ENCODE measurements at places on chromosomes 11 and 22.

- DNase-seq = no peak
These were observed 127.7 kb downstream of the MAML2 start for GRCh38 chr11:96215110-96215782.

DNA sequence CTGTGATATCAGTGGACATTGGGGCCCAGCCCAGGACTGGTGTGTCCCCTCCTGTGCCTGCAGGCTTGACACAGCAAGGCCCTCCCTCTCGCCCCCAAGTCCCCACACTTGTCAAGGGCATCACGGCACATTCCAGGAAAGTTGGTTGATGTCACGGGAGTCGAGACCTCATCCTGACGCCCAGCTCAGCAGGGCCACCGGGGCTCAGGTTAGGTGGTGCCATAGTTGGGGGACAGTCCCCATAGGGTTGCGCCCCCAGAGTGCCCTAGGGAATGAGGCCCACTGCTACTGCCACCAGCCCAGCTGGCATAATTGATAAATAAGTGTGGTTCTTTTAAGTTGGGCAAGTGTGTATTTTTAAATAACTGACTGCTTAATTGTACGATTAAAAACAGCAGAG is 28.3 kb upstream of the GRAMD4 start:
- DNase-seq = no peak

- DNase-seq = no peak
These were observed 2.2 kb downstream of the CALCA start for GRCh38 chr11:14969901-14970323.

DNA sequence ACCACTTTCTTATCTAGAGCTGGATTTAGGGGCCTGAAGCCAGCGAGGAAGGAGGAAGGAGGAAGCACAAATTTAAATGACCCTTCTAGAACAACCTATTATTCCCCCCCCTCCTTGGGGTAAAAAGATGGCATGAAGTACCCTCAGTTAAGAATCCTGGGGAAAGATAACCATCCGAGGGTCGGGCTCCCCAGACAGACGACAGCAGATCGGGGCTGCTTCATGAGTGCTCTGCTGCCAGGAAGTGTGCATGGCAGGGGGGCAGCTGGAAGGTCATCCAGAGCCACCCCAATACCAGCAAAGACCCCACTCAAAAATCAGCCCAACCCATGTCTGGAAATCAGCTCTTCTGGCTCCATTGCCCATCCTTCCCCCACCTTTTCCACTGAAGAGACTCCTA is 207.5 kb downstream of the CTTN start:
- DNase-seq = no peak

- DNase-seq = no peak
These were observed 30.8 kb upstream of the WNT11 start for GRCh38 chr11:76237000-76237649.

DNA sequence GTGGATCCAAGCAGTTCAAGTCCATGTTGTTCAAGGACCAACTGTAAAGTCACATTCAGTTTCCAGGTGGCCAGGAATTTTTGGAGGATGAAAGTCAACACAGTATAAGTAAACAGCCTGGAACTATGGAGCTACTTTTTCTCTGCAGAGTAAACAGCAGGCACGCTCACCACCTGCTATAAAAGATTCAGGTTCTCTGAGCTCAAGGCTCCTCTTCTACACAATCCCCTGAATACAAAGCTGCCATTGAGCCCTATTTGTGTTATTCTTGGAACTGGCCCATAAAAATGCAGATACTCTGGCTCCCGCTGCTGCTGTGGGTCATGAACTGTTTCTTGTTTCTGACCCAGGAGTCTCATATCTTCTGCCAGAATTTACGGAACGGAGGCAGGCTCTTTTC is 56.9 kb upstream of the PRR5 start:
- no peak for DNase-seq

- no peak for DNase-seq
These were observed 23.1 kb upstream of the SCN3B start for GRCh38 chr11:123677510-123677909.

- DNase-seq = no peak
These were observed 24.6 kb downstream of the MYBPC3 start for GRCh38 chr11:47327949-47328348.

DNA sequence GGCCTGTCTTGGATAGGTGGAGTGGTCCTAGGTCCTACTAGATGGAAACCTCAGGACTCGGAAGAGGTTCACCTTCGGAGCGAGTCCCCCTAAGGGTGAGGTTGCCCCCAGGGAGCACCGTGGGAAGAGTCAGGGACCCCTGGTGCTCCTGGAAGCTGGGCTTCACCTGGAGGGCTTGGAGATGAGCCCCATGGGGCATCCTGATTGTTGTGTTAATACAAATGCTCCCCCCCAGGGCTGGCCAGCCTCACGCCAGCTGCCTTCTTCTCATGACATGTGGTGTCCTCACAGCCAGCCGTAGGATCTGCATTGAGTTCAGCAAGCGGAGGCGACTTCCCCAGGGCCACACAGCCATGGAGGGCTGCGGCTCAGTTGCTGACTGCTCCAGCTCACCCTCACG is 1487.5 kb downstream of the BRD1 start:
- DNase-seq = no peak

- no peak for DNase-seq
These were observed 23.0 kb downstream of the USP47 start for GRCh38 chr11:11864803-11865202.

- DNase-seq = no peak
These were observed 64.1 kb downstream of the KCNJ1 start for GRCh38 chr11:128803011-128803410.

DNA sequence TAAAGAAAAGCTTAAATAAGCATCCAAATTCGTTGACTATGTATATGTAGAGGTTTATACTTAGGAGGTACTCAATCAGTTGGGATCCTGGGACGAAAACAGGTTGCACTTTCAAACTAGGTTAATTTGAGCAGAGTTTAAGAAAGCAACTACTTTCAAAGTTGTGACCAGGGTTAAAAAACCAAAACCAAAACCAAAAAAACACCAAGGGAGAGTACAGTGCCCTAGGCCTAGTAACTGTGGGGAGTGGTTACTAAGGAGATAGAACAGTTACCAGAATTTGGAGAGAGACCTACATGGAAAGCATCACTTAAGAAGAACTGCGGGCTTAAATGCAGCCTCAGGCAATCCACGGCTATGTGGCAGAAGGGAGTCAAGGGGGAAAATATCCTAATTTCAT is 148.3 kb downstream of the JRKL start:
- DNase-seq = no peak

DNA sequence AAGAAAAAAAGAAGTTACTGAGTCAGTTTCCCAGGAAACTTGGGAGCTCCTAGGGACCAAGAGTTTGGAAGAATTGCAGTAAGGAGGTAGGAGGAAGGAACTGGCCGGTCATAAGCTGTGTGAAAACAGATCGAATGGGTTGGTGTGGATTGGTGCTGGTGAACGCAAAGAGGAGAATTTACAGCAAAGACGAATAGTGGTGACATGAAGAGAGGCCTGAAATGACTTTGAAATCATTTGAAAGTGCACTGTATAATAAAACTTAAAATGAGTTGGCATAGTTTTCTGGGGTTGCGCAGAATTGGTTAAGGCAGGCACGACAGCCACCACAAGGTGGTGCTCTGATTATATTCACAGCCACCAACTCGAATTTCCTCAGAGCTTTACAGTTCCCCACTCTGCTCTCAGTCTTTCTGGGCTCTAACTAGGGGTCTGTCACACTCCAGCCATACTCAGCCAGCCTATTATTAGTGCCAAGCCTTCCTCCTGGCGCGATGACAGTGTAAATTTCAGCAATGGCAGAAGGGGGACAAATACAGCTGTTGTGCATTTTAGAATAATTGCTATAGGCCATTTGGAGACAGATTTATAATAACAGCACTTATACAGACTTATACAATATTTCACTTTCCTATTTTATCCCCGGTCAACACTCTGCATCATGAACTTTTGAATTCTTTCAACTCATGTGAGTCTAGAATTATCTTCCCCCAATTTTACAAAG is 8.3 kb upstream of the HTR3B start:
- no peak for DNase-seq

DNA sequence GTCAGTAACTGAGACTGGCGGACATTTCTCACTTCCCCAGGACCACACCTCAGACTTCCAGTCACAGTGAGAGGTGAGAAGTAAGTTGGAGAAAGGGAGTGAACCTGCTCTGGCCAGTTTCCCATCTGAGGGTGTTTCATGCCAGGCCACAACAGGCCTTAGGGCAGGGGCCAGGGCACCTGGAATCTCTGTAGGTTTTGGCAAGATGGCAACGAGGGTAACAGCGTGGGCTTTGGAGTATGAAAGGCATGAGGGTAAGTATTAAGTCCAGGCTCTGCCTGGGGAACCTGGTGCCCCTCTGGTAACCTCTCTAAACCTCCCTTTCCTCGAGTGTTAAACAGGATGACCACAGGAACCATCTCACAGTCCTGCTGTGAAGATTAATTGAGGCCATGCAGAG is 28.5 kb upstream of the ABCC8 start:
- DNase-seq = no peak

DNA sequence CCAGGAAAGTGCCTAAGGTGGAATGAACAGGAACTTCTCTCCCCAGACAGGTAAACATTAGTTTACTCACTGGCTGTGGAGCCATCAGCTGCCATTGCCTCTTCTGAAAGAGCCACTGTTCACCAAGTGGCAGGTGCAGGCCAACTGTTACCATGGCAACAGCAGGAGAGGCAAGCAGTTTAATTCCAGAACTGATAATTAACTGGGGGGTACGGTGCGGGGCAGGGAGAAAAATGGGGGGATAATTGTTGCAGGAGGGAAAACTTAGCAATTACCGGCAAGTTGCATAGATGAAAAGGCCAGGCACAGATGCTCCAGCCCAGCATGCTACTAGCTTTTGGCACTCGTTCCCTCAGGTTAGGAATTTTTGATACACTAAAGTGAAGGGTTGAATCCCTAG is 85.1 kb downstream of the TRIM44 start:
- no peak for DNase-seq

DNA sequence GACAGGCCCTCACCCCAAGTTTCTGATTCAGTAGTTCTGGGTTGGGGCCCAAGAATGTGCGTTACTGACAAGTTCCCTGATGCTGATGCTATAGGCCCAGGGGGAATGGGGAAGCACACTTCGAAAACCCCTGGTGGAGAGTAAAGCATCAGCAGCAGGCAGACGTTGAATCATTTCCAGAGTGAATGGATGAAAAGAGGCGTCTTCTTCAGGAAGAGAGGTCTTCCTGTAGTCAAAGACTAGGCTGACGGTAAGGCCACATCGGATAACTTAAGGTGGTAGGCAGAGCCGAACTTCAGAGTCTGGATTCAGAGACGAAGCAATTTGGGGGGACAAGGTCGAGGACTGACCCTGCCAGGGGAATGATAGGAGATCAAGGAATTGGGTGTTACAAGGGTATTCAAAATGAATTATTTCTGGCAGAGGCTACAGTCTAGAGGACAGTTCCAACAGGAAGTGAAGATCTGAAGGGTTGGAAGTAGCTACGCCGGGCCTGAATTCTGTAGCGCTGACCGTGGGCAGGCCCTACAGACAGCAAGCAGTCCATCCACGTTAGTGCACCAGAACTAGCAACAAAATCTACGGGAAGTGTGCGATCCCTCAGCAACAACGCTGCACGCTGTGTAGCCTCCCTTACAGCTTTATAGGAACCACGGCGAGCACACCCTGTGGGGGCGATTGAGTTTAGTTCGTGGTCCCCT is 862 bp upstream of the CENATAC start:
- no peak for DNase-seq

DNA sequence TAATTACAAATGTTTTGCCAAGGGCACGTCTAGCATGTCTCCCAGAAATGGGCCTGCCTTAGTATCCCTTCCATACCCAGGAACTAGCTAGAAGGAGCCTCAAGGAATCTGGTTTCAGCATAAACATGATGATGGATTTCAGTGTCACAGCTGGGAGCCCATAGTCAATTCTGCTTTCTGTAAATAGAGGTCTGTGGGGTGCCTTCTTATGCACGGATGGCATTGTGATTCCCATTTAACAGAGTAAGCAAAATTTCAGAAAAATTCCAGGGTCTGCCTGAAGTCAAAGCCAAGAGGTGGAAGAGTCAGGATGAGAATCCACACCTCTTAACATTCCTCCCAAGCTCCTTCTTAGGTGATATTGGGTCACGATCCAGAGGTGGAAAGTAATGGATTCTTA is 12.1 kb downstream of the DUSP18 start:
- no peak for DNase-seq

- DNase-seq = no peak
These were observed 65.5 kb upstream of the TCF20 start for GRCh38 chr22:42335839-42336378.

- DNase-seq = no peak
These were observed at the start of gene MGAT3 for GRCh38 chr22:39456522-39457197. Gene MGAT3, plus strand, starts transcription at chr22:39457012. Its CDS starts 30,336 bp downstream, at chr22:39487348.

DNA sequence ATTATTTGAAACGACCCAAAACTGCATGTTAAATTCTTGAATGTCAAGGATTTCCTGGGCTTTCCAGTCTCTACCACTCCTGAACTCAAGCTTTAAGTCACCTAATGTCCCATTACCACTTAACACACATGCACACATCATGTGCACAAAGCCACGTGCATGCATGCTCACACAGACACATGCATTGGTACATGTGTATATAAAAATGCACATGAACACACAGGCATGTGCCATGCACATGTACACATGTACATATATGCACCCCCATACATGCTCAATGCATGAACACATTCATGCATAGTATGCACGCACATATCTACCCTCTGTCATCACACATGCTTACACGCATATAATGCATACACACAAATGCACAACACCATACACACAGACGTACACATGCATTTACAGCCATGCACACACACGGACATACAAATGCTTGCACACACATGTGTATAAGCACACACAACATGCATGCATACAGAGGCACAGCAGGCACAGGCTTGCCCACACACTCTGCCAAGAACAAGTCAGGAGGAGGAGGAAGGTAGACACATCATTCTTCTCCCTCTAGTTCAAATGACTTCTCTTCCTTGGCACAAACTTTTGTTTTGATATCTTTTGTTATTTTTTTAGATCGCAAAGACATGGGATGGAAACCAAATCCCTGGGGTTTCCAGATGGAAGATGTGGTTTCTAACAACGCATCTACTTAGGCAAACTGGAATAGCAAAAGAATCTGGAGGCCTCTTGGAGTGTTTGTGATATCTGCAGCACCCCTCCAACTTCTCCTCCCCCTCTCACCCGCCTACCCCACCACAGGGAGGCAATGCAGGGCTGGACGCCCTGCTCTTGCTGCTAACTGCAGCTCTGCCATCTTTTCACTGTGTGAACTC is 24.6 kb downstream of the RASD2 start:
- DNase-seq = no peak
